ENCODE measurements at places on chromosomes 1 and 21. TPM values are rescaled to one million over a fixed set of nuclear protein-coding genes. Genes with fewer than 3 reads are reported as not detected.

GRCh38 chr1:244344001-244344400 lies 107.7 kb downstream of the ADSS2 start:
- no peak for DNase-seq

GRCh38 chr1:40773748-40774265 lies 9.8 kb upstream of the KCNQ4 start:
- DNase-seq: no peak

DNA sequence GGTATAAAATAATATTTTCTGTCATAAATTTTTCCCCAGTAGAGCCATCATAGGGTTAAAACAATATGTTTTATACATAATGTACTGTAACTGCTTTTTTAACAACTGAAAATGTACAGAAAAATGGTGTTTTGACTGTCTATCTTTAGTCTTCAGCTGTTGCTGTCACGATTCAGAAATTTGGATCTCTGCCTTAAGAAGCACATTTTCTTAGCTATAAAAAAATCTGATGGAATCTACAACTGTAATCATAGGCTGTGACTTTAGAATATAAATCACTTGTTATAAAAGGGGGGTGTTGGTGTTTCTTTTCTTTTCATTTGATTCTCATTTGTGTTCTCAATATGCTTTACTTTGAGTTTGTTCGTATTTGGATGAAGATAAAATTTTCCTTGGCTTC lies 187.5 kb downstream of the PDE4B start:
- no peak for DNase-seq

DNA sequence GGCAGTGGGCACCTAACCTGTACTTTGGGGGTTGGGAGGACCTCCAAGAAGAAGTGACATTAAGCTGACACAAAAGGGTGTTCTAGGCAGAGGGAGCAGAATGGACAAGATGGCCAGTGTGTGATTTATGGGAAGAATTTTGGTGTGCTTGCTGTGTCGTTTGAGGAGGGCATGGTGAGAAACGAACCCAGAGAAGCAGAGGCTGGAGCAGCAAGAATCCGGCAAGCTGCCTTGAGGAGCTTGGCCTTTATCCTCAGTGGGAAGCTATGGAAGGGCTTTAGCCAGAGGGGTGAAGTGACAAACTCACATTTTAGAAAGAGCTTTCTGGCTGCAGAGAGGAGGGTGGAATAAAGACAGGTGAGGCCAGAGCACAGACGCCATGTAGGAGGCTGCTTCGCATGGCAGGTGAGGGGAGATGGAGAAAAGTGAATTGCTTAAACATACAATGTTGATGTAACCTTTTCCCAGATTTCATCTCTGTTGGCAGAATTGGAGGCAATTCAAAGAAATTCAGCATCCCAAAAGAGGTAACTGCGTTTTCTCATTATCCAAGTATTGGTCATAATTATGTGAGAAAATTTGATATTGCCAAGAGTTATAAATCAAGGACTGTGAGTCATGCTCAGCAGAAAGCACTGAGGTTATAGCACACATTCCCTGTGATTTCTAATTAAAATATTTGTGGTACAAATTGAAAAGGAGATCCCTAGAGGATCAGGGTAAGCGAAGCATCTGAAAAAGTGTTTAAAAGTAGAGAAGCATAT lies 26.5 kb downstream of the TRIM45 start:
- DNase-seq: no peak

DNA sequence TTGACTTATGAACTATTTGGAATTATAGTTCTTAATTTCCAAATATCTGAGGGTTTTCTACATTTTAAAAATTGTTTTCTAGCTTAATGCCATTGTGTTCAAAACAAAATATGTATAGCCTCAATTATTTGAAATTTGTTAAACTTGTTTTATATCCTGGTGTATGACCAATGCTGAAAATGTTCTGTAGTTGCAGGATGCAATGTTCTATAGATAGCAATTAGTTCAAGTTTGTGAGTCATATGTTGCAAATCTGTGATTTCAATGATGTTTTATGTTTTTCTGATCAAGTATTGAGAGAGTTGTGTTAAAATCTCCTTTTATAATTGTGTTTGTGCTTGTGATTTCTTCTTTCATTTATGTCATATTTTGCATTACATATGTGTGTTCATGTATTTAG lies 517.5 kb downstream of the ADGRL2 start:
- DNase-seq: no peak

- DNase-seq: no peak
These were observed 16.8 kb downstream of the RUNX3 start for GRCh38 chr1:24913274-24913604.

- no peak for DNase-seq
These were observed 200.5 kb upstream of the NEGR1 start for GRCh38 chr1:72482736-72483413.

DNA sequence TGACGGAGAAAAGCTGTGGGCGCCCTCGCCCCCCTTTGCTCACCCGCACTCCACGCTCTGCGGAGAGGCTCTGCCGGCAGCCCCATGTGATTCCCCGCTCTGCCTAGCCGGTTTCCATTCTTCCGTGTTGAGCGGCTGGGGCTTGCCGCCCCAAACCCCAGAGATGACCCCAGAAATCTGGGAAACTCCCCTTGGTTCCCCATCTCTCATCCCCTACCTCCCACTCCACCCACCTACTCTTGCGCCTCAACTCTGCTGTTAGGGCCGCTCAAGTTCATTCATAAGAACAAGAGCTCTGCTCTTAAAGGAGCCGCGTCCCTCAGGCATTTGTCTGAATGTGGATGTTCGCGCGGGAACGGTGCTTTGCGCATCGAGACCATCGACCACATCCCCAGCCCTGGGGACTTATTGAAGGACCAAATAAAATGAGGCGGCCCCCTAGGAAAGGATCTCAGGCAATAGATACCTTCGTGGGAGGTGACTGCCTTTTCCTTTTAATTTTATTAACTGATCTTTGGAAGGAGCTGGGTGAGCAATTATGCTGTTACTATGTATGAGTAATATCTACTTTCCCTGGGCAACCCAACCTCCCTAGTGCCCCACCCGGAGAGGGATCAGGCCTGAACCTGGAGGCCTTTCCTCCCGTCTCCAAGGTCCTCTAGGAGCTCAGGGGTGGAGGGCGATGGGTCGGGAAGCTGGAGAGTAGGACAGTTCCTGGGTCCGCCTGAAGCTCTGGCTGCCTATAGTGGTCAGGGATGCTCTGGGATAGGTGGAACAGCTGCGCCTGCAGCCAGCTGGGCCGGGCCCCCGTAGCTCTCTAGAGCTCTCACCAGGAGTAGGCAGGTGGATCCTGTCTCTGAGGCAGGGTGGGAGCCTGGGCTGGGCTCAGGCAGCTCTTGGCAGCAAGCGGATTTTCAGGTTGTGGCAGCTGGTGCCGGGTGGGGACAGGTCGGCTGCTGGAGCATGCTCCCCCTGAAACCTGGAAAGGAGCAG lies 898 bp downstream of the MFSD2A start:
- no peak for DNase-seq

DNA sequence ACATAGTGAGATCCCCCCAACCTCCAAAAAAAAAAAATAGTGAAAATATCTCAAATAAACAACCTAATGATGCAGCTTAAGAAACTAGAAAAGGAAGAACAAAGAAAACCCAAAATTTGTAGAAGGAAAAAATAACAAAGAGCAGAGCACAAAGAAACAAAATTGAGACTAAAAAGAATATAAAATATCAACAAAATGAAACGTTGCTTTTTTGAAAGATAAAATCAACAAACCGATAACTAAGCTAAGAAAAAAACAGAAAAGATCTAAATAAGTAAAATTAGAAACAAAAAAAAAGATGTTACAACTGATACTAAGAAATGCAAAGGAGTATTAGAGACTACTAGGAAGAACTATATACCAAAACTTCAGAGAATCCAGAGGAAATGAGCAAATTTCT lies 139.3 kb upstream of the PALMD start:
- no peak for DNase-seq

GRCh38 chr1:247471445-247472016 lies 13.6 kb upstream of the OR2B11 start:
- DNase-seq: no peak

GRCh38 chr21:41762753-41763152 lies 4.1 kb downstream of the RIPK4 start:
- no peak for DNase-seq

The S100A4 gene
- polyA plus RNA-seq: 41.6 TPM

The RNPC3 gene
- 45.7 TPM for polyA plus RNA-seq

The PTPN7 gene
- polyA plus RNA-seq: 0.98 TPM

The RBM11 gene
- polyA plus RNA-seq: 4.0 TPM

The GPR157 gene
- 2.1 TPM for polyA plus RNA-seq

The SCCPDH gene
- polyA plus RNA-seq: 58.0 TPM

The HES2 gene
- polyA plus RNA-seq: 0.73 TPM

The DNAJC6 gene
- polyA plus RNA-seq: 6.2 TPM

The POGZ gene
- 82.2 TPM for polyA plus RNA-seq

The CACNA1S gene
- polyA plus RNA-seq: 0.40 TPM

The PKN2 gene
- polyA plus RNA-seq: 70.3 TPM
